ENCODE measurements at places on chromosomes 2 and 18.

- DNase-seq, result no peak
These were observed 84.9 kb downstream of the MAPK4 start for GRCh38 chr18:50644807-50645206.

DNA sequence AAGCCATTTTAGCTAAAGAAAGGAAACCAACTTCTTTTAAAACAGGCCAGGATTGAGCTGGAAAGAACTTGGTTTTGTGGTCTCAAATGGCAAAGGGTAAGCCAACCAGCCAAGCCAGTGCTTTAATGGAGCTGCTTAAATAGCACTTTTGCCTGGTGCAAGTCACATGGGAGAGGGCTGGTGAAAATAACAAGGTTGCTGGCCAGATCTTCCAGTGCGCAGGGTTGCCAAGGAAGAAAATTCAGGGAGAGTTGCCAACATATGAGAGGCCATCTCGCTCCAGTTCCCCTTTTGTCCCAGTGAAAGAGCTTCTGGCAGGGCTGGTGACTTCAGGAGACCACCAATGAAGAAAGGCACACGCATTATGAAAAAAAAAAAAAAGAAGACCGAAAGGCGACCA lies 57.3 kb downstream of the IRS1 start:
- DNase-seq, result no peak

- DNase-seq, result no peak
These were observed 7.8 kb upstream of the CNNM3 start for GRCh38 chr2:96808176-96808837.

GRCh38 chr2:69945941-69946340 lies 15.5 kb downstream of the ASPRV1 start:
- DNase-seq, result no peak

GRCh38 chr2:201139836-201140604 lies 24.1 kb downstream of the CFLAR start:
- DNase-seq, result no peak

GRCh38 chr18:40921845-40922629 lies 1033.0 kb upstream of the PIK3C3 start:
- DNase-seq, result no peak

DNA sequence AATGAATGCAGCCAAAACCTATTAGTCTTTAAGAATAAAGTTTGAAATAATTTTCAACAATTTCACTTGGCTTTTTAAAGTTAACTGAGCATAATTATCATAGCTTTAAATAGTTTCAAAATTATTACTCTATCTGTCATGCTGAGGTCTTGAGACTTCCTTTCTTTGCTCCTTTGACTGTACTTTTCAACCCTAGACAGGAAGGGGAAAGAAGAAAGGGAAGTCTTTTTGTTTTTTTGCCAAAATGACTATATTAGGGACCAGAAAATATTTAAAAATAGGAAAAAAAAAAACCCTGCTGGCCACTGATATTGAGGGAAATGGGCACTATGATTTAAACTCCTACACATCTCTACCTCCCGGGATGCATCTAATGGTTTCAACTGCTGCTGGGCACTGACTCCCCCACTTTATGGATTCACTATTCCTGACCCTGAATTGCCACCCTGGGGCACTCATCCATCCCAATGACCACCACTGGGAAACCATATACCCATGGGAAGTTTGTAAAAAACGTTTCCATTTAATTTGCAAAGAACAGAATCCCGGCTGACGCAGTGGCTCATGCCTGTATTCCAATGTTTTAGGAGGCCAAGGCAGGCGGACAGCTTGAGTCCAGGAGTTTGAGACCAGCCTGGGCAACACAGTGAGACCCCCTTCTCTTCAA lies 50.5 kb downstream of the GAREM1 start:
- DNase-seq, result no peak

DNA sequence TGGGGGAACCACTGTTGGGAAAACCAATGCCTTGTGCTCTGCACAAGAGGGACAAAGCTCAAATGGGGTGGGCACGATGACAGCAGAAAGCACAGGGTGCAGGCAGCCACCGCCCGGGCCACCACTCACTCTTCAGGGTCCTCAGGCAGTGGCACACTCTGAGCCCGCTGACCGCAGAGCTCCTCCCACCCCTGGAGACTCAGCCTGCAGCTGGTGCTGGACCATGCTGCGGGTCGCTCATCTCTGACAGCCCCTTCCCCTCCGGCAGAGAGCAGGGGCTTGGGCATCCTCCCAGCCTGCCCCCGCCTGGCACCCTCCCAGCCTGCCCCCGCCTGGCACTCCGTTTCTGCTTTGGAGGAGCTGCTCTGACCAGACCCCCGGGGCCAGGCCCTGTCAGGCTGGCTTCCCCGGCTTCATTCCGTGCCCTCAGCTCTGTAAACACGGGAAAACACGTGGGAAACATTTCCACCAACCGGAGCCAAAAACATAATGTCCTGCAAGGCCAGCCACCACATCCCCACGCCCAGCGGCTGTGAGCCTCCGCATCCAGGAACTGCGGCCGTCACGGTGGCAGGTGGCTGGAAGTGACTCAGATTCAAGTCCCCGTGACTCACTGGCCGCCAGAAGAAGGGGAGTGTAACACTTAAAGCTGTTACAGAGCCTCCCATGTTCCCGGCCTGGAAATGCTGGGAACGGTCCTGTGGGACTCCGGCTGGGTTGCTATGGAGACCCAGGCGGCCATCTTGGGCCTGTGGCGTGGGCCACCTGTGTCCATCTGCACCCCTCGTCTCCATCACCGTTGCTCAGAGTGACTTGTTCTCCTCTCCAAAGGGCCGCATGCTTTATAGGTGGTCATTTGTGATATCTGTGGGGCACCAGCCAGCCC lies 6.8 kb upstream of the SNED1 start:
- DNase-seq, result peak; percentile 59

- DNase-seq, result no peak
These were observed 235.4 kb downstream of the RAD51AP2 start for GRCh38 chr2:17282826-17283225.

DNA sequence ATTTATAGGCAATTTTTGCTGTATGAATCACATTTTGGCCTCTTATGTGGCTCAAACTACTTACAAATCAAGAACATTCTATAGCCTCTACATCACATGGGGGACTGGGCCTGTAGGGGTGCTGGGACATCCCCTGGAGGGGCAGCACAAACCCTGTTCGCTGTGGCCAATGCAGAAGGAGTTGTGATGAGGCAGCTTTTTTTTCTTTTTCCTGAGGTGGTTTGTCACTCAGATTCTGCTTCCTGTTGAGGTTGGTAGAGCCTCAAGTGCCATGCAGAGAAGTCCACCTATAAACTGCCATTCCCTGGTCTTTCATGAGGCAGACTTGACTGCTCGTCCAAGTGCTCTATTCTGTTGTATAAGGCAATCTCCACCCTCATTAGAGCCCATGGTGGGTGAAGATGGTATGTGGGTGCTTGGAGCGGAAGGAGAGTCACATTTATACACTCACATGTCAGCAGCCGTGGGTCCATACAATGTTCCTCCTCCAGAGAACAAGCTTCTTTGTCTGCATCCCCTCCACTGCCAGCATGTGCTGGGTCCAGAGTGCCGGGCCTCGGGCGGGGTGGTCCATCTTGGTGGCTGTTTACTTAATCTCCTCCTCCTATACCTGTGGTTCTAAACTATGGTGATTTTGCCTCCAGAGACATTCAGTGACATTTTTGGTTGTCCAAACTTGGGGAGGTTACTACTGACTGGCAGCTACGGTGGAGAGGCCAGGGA lies 120.3 kb downstream of the ACOXL start:
- DNase-seq, result no peak

DNA sequence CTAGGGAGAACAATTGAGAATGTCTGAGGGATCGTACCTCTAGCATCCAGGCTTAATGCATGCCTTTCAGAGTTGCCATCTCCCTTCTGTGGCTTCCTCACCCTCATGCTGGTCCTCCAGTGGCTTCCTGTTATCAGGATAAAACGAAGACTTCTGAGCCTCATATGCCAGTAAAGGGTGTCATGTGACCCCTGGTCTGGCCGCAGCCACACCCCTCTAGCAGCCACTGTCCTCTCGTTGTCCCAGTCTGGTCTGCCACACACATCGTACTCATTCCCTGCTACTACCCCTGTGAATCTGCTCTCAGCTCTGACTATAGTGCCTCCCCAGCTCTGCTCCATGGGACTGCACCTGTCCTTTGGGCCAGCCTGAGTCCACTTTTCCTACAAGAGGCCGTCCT lies 62.6 kb upstream of the TMEM177 start:
- DNase-seq, result no peak

GRCh38 chr2:117644403-117644802 lies 170.1 kb upstream of the DDX18 start:
- no peak for DNase-seq

DNA sequence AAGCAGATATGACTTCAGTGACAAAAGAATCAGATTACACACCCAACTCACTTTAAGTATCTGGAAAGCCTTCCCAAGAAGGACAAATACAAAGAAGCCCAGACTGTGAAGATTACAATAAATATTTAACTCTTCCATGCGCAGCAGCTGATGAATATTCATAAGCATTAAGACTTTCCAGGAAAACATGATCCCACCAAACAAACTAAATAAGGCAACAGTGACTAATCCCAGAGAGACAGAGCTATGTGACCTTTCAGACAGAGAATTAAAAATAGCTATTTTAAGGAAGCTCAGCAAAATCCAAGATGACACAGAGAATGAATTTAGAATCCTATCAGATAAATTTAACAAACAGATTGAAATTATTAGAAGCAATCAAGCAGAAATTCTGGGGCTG lies 108.2 kb upstream of the UBE2E3 start:
- DNase-seq, result no peak

GRCh38 chr2:183123959-183124221 lies 353 bp upstream of the NUP35 start:
- DNase-seq, result no peak

DNA sequence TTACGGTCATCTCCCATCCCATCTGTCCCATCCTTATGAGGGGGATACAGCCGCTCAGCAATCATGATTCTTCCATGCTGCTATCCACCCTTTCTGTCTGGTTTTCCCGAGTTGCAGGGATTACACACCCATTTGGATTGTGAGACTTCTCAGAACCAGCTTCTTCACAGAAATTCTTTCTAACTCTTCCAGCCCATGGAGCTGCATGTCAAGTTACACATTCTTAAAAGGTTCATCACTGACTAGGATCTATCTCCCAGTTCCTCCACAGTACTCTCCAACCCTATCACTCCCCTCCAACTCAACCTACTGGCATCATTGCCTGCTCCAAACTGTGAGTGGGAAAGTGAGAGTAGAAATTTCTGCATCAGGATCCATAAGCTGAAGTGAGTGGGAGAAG lies 558.2 kb upstream of the TNP1 start:
- DNase-seq, result no peak

GRCh38 chr2:134711692-134712091 lies 7.1 kb downstream of the TMEM163 start:
- no peak for DNase-seq

DNA sequence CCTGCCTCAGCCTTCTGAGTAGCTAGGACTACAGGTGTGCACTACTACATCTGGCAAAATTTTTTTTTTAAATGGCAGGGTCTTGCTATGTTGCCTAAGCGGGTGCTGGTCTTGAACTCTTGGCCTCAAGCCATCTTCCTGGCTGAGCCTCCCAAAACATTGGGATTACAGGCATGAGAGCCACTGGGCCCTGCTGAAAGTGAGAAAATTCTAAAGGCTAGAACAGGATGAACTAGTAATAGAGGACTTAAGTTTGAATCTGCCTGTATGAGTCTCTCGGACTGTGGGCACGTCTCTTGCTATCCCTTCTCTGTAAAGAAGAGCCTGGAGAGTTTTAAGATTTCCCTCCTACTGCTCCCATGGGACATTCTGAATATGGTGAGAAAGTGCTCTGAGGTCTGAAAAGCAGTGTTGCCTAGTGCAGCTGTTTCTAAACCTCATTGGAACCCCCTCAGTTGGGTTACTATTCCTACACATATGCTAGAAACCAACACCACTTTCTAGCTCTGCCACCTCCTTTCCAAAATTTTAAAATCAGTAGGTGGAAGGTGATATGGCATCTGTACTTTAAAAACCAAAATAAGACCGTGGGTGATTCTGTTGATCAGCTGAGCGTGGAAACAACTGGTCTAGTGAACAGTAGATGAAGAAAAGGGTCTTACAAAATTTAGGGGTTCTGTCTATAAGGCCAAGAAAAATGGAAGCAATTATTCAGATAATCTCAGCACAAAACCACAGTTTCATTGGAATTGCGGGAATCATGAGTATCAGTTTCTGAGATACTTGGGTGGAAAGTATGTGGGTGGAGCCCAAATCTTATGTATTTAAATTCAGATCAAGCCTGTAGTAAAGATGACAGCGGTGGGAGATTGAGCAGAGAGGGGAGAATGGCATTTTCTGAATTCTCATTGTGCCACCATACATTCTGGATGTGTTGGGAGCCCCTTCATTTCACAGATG lies 259.8 kb upstream of the CXCR4 start:
- no peak for DNase-seq

DNA sequence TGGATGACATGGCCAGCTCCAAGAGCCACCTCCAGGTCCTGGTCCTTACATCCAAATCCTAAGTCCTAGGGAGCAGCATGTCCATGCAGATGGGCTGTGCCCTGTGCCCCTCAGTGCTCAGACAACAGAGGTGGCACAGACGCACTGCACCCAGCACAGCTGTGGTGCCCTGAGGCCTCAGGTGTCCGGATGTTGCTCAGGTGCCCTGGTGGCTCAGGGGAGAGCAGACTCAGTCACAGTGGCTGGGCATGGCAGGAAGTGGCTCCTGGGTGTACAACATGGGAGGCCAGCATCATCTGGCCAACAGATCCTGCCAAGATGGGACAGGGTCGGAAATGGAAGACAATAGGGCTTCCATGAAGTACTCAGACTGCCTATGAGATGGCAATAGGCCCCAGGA lies 50.1 kb downstream of the TIMM21 start:
- no peak for DNase-seq

DNA sequence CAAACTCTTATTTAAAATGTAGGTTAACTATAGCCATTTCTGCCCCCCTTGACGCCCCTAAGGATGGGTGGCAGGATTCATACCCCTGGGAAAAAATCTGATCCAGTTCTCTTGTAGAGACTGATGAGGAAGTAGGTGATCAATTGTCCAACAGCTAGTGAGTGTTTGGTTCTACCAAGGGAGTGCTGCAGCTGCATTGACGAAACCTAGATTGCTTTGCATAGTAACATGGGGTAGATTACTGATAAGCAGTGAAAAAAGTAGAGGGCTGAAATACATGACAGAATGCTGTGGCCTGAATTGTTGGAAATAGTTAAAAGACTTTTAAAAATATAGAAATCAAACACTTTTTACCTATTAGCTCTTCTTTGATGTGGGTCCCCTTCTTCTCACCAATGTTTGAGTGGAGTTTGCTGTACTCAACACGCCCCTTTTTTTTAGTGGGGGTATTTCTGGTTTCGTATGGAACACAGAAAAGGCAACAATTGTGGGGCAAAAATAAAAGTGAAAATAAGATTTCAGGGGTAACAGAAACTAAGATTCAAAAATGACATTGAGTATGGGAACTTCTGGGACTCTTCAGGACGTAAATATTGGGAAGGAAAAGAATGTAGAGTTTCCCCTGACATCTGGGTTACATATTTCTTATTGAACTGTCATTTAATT lies 66.2 kb downstream of the MAIP1 start:
- no peak for DNase-seq

GRCh38 chr2:173326806-173327205 lies 27.9 kb upstream of the CDCA7 start:
- DNase-seq, result no peak

- DNase-seq, result no peak
These were observed 32.5 kb downstream of the GREB1 start for GRCh38 chr2:11566383-11566782.

- DNase-seq, result no peak
These were observed 1102.8 kb upstream of the KLHL29 start for GRCh38 chr2:22282220-22282619.

GRCh38 chr2:237492137-237492890 lies 5.3 kb downstream of the MLPH start:
- no peak for DNase-seq
